ENCODE measurements at places on chromosomes 6 and 20.
A peak's percentile ranks its signal among the peaks of the same experiment; 100 is the strongest.

DNA sequence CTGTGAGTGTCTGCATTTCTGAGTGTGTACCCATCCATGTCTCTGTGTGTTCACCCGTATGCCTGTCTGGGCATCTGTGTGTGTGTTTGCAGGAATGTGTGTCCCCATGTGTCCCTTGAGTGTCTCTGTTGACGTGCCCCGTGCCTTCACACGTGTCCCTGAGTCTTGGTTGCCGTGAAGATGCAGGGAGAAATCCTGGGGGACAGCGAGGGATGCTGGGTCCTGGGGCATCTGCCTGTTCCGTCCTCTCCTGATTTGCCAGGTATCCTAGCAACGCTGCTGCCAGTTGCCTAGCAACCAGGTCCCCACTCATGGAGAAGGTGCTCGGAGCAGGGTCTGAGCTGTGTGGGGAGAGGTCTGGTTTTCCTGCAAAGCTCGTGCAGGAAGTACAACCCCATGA, 6.0 kb upstream of the LKAAEAR1 start:
- no peak for DNase-seq

- DNase-seq, result no peak
Observed at GRCh38 chr6:157592980-157593379, 212.0 kb downstream of the ZDHHC14 start.

DNA sequence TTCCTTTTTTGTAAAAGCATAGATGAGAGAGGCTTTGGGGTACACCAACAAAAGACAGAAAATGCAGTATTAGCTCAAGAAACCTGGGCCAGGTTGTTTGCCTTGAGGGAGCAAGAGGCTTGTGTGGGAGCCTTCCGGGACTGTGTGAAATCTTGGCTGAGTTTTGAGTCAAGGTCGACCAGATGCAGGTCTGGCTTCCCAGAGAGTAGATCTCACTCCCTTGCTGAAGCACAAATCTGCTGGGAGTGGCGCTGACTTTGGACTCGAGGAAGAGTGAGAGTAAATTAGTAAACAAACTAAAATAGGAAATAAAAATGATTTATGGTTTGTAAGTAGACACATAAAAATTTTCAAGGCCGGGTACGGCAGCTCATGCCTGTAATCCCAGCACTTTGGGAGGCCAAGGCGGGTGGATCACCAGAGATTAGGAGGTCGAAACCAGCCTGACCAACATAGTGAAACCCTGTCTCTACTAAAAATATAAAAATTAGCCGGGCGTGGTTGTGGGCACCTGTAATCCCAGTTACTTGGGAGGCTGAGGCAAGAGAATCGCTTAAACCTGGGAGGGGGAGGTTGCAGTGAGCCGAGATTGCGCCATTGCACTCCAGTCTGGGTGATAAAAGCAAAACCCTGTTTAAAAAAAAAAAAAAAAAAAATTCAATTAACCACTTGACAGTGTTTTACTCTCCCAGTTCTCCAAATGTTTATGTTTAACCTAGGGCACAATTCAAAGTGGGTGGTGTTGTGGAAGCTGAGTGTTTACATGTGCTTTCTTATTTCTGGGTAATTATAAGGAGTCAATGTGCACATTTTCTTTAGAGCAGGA, 27.7 kb upstream of the EDN1 start:
- DNase-seq, result no peak

DNA sequence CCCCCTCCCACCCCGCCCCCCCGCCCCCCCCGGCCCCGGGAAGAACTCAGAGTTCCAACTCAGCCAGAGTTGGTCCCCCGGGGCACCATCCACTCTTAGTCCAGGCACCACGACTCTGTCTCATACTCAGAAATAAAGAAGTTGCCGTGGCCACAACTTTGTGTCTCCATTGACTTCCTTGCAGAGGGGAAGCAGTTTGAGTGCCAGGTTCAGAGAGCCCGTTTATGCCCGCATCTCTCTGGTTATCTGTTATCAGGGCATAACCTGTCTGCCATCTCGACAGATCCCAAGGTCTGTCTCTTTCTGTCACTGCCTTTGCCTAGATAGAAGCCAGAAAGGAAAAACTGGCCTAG, 605 bp downstream of the CDC5L start:
- no peak for DNase-seq

GRCh38 chr20:36872852-36873251, 3.1 kb upstream of the TLDC2 start:
- no peak for DNase-seq

DNA sequence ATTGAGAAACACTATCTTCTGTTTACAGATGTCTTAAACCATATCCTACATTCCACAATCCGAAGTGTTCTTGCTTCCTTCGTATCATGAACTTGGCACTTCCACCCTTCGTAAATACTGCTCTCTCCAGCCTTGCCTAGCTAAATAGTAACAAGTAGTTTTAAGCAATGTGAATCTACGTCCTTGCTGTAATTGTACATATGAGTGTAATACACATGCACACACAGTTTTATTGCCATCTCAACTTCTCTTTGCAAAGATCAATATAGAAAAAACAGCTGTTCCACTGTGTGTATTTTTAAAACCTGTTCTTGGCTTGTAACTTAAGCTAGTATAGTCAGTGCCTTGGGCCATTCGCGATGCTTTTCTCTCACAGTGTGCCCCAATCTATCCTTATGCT, 1524.7 kb downstream of the GRIK2 start:
- DNase-seq, result no peak

- DNase-seq, result peak; percentile 74
Observed at GRCh38 chr20:5085380-5085779, 34.4 kb downstream of the PCNA start.

DNA sequence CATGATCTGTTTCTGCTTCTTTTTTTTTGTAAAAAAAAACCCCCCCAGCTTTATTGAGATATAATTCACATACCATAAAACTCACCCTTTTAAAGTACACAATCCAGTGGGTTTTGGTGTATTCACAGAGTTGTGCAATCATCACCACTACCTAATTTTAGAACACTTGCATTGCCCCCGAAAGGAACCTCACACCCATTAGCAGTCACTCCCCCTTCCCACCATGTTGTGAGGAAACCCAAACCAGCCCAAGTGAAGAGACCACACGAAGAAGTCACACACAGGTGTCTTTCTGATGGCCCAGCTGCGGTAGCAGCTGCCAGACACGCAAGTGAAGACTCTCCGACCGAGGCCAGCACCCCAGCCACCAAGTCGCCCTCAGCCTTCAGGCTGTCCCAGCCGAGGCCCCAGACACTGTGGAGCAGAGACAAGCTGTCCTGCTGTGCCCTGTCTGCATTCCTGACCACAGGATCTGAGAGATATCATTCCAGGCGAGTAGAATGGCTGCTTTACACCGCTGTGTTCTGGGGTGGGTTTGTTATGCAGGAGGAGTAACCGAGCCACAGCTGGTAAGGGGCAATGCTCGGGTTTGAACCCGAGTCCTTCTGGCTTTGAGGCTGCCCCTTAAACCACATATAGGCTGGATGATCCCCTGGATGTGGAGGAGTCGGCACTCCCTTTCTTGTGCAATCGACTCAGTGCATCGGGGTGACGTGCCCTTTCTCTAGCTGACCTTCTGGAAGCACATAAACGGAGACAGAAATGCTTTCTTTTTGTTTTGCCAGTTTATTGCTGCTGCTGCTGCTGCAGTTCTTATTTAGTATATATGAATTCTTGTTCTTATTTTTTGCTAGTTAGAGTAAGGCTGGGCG, 59.1 kb upstream of the PTPN1 start:
- DNase-seq, result peak; percentile 99

GRCh38 chr6:17988422-17988944, 1.0 kb upstream of the KIF13A start:
- no peak for DNase-seq

DNA sequence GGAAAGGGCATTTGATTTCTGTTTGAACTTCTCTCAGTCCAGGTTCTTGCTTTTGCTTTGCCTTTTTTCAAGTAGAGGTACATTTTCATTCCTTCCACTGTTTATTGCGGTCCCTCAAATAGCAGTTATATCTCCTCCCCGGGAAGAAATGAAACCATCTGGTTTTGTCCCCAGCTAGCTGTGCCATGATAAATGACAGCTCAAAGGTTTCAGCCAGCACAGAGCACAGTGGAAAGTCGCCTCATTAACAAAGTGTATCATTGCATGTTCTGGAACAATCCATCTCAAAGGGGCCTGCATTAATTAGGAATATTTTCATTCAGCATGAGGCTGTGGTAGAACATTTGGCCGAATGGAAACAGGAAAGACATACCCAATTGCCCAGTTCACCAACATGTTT, 146.0 kb downstream of the EDN3 start:
- no peak for DNase-seq

GRCh38 chr20:63739130-63740069, at the start of gene SLC2A4RG:
Gene SLC2A4RG (plus strand): TSS chr20:63739776. CDS start chr20:63739913, 137 bp downstream.
- peak; percentile 62 for DNase-seq

DNA sequence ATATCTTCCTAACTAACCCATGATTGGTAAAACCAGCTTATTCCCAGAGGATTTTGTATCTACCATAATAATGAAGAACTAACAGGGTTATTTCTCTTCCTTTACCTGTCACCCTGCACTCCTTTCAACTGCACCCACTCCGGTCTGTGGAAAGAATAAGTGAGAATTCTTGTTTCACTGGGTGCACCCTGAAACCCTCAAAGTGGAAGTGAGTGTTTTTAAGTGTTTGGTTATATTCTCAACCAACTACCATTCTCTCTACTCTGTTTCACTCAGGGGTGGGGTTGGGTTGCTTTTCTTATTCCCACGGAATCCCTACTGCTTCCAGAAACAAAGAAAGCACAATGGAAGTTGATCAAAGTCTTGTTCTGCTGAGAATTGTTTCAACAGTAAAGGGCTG, 42.6 kb upstream of the KHDRBS2 start:
- DNase-seq, result no peak

- peak; percentile 61 for DNase-seq
Observed at GRCh38 chr6:144215402-144215931, 65.2 kb downstream of the STX11 start.

- no peak for DNase-seq
Observed at GRCh38 chr20:64157878-64158277, 6.4 kb upstream of the MYT1 start.

- no peak for DNase-seq
Observed at GRCh38 chr6:107419733-107420132, 39.6 kb downstream of the PDSS2 start.

DNA sequence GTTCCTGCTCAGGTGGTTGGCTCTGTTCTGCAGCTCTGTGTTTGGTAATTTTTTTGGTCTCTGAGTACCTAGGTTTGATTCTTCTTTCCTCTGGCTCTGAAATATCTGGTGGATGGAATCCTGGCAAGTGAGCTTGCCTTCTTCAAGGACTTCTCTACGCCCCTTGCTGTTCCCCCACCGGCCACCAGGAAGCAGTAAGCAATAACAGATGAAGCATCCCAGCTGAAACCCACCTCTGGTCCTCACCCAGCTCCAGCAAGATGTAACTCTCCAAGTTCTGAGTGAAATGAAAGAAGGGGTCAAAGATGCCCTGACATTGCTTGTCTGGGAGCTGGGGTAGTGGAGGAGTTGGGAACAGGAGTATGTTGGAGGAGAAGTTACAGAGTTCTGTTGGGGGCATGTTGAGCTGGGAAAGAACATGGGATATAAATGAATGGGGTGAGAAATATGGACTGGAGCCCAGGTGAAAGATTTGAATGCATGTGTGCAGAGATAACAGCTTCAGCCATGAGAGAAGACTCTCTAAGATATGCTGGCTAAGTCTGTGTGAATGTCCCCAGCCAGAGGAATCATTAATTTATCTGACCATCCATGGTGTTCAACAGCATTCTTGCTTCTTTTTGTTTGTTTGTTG, 51.3 kb upstream of the GLP1R start:
- DNase-seq, result peak; percentile 21

- DNase-seq, result no peak
Observed at GRCh38 chr20:62349556-62350097, 17.5 kb downstream of the LAMA5 start.

DNA sequence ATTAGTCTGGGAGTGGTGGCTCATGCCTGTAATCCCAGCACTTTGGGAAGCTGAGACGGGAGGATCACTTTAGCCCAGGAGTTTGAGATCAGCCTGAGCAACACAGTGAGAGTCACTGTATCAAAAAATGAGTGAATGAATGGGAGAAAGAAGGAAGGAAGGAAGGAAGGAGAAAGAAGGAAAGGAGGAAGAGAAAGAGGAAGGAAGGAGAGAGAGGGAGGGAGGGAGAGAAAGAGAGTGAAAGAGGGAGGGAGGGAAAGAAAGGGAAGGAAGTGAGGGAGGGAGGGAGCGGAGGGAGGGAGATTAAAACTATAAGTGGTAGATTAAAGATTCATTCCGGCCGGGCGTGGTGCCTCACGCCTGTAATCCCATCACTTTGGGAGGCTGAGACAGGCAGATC, 28.9 kb upstream of the RREB1 start:
- no peak for DNase-seq

DNA sequence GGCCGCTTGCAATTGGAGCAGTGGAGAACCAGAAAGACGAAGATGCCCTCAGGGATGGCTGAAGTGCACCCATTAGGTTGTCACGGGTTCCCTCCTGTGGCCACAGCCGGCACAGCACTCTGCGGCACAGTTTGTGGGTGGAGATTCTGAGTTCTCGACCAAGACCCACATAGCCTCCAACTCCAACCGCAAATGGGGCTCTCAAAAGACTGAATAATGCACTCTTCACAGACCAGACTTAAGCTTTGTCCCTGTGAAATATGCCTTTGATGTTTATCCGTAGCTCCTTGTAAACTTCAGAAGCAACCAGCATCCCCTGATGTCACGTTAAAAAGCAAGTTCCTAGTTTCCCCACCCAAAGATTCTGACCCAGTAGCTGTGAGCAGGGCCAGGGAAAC, 934 bp upstream of the CST9 start:
- peak; percentile 58 for DNase-seq

DNA sequence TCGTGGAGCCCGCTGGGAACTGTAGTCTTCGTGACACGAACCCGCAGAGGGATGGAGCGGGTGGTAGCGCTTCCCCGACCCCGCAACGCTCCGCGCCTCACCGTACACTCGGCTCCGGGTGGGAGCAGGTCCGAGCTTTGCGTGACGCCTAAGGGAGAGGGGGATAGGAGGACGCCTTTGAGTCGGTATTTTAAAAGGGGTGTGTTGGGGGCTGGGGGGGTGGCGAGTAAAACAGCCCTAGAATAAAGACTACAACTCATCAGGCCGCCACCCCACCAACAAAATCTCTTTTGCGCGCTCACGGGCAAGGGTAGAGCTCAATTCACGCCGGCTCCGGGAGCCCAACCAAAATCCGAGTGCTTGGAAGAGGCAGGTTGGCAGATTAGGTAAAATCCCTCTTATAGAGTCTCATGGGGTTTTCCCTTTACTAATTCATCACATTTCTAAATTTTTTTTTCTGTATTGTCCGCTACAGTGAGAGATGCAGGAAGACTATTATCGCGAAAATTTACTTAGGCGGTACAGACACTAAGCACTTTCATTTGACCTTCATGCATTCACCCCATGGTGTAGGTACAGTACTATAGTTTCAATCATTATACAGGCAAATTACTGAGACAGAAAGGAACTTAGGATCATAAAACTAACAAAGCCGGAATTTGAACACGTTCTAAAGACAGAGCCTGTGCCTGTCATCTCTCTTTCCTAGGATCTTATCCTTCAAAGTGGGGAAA, 706 bp upstream of the SNX14 start:
- DNase-seq, result peak; percentile 51

Data from MV-4-11 (cell line).